ENCODE measurements at places on chromosomes 4 and X.

DNA sequence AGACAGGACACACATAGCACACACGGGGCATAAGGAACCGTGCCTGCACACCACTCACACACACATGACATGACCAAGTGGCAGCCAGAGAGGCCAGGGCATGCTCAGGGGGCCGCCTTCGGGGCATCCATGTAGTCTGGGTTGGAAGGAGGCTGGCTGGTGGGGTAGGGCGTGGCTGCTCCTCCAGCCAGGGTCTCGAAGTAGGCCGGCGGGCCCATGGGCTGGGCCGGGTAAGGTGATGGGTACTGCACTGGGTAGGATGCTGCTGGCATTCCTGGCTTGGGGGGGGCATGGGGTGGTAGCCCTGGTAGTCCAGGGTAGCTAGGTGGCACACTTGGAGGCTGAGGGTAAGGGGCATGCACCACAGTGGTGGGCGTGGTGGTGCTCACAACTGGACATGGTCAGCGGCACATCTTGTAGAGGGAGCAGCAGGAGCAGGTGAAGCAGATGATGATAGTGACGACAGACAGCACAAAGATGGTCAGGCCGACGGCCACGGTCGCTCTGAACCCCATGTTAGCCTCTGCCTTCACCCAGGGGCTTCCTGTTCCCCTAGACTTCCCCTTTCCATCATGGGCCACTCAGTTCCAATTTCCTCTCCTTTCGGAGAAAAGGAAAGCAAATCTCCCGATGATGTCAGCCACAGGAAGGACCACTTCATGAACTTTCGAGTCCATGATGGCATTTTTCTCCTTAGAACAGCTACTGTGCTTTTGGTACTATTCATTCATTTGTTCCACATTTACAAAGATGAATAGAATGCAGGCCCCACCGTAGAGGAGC lies 10.9 kb upstream of the DDX3X start:
- no peak for DNase-seq

- DNase-seq: no peak
Observed at GRCh38 chr4:80875642-80876041, 154.9 kb upstream of the BMP3 start.

DNA sequence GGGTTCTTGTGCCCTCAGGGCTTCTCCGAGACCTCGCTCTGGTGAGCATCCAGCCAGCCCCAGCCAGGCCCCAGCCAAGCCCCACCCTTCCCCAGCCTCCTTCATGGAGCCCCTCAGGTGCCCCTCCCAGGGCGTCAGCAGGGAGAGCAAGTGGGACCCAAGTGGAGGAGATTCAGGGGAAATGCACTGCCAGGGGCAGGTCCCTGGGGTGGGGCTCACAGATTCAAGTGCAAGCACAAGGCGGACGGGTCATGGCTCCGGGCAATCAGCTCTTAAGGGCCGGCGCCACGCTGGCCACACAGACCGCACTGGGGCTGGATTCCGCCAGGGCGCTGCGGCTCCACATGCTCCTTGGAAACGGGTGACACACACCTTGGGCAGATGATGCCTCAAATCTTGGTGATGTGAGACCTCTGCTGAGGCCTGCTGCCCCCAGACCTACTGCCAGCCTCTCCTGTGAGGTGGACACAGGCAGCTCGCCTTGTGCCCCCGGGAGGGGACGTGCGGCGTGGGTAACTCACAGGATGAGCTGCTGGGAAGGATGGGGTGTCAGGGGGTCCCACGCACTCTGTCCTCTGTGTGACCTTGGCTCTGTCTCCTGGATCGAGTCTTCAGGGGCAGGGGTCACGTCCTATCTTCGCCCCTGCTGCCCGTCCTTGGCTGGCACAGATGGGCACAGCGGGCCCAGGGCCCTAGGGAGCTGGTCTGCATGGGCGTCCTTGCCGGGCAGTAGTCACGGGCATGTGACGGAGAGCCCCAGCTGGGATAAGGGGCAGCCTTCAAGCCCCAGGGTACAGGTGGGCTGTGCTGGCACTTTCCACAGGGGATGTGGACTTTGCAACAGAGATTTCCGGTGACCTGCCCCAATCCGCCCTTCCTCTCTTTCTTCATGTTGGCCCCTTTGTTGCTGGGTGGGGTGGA lies 17.1 kb downstream of the NAT8L start:
- DNase-seq: no peak

DNA sequence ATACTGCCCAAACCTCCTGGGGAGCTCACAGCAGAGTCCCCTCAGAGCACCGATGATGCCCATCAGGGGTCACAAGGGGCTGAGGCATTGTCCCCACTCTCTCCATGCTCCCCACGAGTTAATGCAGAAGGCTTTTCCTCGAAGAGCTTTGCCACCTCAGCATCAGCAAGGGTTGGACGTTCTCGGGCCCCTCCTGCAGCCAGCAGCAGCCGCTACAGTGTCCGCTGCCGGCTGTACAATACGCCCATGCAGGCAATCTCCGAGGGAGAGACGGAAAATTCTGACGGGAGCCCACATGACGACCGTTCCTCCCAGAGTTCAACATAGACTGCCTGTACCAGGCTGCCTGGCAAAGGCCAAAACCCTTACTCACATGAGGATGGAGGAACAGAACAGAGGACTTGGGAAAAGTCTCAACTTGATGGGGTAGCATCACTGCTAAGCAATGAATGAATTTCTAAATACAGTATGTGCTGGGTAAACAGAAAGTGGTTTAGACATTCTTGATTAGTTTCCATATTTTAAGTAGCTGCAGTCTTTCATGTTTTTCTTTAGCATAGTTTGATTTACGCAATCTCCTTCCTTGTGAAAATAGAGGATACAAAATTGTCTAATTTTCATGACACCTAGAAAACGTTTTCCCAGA lies 5.0 kb upstream of the SCML1 start:
- no peak for DNase-seq

- DNase-seq: no peak
Observed at GRCh38 chrX:151816934-151817333, 82.4 kb downstream of the CNGA2 start.

DNA sequence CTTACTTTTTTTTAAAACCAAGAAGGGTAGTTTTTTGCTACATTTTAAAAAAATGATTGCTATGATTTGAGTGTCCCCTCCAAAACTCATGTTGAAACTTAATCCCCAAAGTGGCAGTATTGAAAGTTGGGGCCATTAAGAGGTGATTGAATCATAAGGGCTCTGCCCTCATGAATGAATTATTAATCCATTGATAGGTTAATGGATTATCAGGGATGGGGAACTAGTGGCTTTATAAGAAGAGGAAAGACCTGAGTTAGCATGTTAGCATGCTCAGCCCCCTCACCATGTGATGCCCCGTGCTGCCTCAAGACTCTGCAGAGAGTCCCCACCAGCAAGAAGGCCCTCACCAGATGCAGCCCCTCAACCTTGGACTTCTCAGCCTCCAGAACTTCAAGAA lies 31.0 kb downstream of the SMIM43 start:
- no peak for DNase-seq

DNA sequence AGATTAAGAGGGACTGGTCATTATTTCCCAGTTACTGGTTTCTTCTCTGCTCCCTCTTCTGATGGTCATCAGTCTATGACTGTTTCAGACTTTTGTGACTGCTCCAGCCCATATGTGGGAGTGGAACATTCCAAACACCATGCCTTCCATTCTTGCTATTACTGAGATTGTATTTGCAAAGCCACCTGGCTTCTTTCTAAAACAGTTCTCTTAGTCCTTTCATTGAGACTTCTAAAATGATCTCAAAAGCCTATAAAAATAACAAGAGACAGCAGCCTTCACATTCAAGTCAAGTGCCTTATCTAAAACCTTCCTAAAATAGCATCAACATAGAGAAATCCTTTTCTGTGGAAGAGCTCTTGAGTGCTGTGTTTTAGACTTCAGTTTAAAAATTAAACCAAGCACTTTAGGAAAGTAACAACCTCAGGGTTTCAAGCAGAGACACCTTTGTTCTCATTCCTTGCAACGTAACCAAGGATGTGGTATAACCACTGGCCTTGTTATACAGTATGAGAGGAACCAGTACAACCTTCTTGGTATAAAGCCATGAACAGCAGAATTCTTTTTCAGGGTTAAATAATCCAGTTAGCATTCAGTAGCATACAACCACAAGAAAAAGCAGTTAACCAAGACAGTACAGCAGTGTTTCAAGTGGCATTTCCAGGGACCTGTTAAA lies 97.1 kb downstream of the NFKB1 start:
- no peak for DNase-seq

DNA sequence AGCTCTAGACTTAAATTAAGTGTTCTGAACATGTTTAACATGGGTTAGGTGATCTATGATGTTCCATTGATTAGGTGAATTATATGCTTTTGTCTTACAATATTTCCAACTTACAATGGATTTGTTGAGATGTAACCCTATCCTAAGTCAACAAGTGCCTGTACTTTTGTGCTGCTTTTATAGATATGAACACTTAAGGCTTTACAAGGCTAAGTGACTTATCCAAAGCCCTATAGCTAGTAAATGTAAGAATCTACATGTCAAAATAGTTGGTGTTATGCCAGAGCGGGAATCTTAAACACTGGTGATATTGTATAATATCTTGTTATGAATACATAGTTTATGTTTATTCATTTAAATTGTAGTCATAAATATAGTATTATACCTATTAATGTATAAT lies 1629.1 kb upstream of the IGFBP7 start:
- no peak for DNase-seq

DNA sequence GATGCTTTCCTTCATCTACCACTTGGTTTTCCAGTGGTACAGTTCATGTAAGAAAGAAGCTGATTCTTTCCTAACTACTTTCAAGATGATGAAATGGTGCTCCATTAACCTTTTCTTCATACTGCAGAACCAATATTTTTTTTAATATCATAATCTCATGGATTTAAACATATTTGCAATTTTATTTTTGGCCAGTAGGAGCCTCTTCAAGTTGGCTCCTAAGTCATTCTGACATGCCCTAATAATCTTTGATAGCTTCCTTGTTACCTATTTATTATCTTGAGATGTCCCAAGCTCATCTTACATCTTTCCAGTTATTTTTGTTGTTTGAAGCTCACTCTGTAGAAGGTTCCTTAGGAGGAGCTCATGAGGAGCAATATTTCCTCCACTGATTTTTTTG lies 170.2 kb downstream of the APBB2 start:
- no peak for DNase-seq
